ENCODE measurements at places on chromosomes 4 and X.

DNA sequence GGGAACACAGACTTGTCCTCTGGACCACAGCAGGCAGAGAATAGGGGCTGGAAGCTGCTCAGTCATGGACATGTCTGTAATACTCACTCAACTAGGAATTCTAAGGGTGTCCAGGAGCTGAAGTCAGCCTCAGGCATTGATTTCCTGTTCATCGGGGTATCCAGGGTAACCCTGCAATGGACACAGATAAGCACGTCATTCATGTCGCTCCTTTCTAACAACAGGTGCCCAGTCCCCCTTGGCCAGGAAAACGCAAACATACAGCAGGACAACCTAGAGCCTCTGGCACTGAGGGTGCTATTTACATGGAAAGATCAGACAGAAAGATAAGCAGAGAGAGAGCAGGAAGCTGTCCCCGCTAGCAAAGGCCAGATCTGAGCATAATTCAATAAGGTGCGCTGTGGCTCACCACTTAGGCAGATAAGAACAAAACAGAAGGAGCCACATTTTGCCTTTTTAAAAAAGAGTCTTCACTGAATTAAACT, 21.3 kb downstream of the QDPR start:
- no peak for DNase-seq

DNA sequence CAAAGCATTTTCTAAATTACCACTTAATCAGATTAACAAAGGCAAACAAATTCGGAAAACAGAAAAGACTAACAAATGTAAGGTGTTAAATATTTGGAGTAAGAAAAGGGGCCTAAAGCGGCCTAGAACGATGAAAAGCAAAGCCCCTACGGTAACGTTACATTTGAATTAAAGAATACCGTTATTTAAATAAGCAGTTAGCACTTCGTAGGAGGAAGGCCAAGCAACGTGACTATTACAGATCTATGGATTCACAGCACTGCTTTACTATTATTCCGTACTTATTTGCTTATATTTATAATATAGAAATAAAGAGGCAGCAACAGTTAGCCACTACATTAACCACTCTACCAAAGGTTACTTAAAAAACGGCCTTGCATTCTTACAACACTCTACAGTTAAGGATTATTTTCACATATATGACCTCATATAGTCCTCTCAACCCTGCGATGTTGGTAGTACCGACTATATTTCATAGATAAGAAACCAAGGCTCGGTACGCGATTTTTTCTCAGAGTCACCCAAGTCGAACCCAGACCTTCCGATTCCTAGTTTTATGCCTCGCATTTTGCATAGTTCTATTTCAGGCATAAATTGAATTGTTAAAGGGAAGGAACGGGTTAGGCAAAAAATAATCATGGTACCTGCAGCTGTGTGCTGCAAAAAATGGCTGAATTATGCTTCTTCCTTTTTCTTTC, 2.9 kb downstream of the KLHL15 start:
- no peak for DNase-seq

GRCh38 chr4:51901363-51901762, 58.4 kb downstream of the DCUN1D4 start:
- no peak for DNase-seq

- peak; percentile 52 for DNase-seq
Measured at GRCh38 chr4:86015412-86016350, 344.2 kb downstream of the MAPK10 start.

DNA sequence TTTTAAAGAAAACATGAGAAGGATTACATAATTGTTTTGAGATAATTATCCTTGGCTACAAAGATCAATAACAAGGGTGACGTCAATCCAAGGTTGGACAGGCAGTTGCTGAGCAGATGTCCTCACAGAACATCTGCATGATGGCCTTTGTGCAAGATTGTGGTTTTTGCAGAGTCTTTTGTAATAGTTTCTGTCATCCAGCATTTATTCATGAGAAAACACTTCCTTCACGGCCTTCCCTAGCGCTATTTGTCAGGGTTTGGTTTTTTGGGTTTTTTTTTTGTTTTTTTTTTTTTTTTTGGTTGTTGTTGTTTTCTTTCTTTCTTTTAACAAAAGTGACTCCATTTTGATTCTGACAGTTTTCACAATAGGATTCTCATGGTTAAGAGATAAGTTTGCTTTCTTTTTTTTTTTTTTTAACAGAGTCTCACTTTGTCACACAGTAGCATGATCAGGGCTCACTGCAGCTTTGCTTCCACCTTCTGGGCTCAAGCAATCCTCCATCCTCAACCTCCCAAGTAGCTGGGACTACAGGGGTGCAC, 31.5 kb upstream of the ELF2 start:
- DNase-seq, result no peak

GRCh38 chrX:85544609-85545008, 165.1 kb upstream of the POF1B start:
- no peak for DNase-seq

DNA sequence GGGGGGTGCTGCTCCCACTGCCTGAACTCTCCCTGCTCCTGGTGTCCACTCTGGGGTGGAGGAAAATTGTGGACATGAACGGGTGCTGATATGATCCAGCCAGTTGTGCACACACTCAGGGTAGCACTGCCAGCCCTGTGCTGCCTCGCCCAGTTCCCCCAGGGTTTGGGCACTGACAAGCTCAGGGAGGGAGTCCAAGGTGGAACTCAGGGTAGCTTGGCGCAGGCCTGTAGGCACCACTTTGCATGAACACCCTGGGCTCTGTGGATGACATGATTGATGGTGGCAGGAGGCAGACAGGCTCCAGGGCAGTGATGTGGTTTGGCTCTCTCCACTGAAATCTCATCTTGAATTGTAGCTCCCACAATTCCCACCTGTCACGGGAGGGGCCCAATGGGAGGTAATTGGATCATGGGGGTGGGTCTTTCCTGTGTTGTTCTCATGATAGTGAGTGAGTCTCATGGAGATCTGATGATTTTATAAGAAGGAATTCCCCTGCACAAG, 572.0 kb upstream of the PABPC4L start:
- no peak for DNase-seq

DNA sequence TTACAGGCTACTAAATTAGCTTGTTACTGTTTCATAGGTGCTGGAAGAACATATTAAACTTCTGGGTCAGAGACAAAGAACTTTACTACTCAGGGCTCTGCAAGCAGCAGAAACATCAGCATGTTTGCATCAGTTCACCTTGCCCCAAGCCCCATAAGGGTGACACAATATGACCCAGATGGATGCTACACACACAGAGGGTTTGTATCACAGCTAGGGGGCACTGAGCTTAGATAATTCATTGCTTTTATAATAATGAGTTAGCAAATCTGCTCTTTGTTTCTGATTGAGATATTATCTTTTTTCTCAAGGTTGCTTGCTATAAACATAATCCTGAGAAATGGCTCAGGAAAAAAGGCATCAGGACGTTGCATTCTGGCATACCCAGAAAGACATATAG, 4.8 kb upstream of the SYNPO2 start:
- no peak for DNase-seq

GRCh38 chr4:81081156-81081555, 50.6 kb downstream of the BMP3 start:
- DNase-seq, result no peak
